Neural crest cell (in vitro differentiated cells): ENCODE measurements at places on chromosomes 6 and 20.

DNA sequence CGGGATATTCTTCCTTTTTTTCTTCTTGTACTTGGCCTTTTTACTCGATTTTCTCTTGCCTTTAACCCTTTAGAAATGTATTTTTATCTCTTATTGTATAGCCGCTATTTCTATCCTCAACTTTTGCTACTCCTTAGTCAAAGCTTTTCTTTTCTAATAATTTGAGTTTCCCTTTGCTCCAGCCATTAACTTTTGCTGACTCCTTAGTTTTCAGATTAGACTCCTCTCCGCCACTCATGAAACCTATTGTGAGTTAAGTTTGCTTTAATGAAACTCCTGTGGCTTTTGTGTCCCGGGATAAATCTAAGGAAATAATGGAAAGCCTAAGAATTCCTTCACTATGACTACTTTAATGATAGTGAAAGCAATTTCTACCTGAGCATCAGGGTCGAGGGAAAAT, 590.3 kb upstream of the CITED2 start:
- no peak for DNase-seq

DNA sequence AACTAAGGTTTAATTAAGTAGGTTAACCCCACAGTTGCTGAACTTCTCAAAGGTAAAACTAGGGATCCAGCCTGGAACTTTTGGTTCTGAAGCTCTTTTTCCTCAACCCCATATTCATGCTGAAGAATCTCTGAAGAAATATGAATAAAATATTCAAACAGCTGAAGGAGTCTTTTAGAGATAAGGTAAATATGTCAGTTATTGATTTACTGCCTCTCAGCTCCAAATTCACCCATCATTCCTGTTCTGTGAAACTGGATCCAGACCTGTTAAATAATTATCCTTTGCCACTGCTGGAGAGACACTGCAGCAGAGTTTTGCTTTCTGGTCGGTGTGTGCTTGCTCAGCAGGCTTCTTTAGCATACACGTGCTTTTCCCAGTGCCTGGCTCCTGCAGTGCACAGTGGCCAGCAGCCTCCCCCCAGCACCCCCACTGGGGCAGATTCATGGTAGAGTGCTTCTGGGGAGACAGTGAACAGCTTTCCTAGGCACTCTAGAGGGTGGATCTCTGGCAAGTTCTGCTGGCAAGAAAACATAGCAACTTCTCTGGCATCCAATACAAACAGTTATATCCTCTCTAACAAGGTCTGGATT, 62.0 kb upstream of the BCLAF1 start:
- no peak for DNase-seq

DNA sequence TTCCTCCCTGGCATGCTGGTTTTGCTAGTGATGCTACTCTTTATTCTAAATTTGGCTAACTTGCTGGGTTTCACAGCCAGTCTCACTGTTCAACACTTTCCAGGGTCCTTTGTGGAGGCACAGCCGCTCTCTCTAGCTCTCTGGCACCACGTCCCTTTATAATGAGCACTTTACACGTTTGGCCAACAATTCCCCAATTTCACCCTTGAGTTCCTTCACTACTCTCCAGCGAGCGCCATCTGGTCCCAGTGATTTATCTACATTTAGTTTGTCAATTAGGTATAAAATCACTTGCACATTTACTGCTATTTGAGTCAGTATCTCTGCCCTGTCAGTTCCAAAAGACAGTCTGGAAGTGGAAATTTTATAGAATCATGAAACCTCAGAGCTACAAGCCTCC, 241.9 kb upstream of the MOCS1 start:
- DNase-seq: no peak

- no peak for DNase-seq
Observed at GRCh38 chr20:11790046-11790445, 127.6 kb upstream of the BTBD3 start.

DNA sequence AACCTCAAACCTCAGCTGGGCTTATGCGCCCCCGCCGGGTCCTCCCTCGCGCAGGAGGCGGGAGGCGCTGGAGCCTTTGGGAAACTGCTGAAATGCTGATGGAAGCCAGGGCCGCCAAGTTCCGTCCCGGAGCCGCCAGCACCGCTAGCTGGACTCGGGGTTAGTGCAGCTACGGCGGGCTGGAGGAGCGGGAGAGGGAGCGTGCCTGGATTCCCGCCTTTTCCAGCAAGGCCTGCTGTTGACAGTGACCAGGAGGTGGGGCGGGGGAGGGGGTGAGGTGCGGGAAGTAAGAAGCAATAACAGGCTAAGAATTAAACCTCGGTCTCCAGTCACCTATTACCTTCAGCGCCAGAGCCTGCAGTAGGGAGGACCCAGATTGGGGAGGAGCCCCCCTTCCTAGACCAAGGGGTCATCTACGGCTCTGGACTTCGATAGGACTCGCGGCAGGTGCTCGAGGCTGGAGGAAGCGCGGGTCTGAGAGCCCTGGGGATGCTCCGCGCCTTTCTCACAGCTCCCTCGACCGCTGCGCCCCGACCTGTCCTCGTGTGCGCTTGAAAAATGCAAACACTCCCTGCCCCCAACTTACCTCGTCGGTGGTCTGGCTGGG, 20.5 kb downstream of the COL9A1 start:
- peak; percentile 34 for DNase-seq
